IgD-negative memory B cell (primary cell): ENCODE measurements at places on chromosomes 13 and 19. TPM values are rescaled to one million over a fixed set of nuclear protein-coding genes. Genes with fewer than 3 reads are reported as not detected.

ZNF525 gene
- 12.4 TPM for polyA plus RNA-seq

FBN3 gene
- polyA plus RNA-seq = not detected

ZNF98 gene
- polyA plus RNA-seq = not detected

OVOL3 gene
- not detected for polyA plus RNA-seq

NEK3 gene
- polyA plus RNA-seq = 8.3 TPM

IRGC gene
- not detected for polyA plus RNA-seq

EXOC3L2 gene
- polyA plus RNA-seq = not detected

ELAVL3 gene
- polyA plus RNA-seq = not detected
